ENCODE measurements at places on chromosomes 16 and 17. TPM values are rescaled to one million over a fixed set of nuclear protein-coding genes. Genes with fewer than 3 reads are reported as not detected.

Gene LRRC36
- total RNA-seq, result 0.33 TPM

Gene CD300LB
- total RNA-seq, result not detected

Gene SLX1A
- total RNA-seq, result 30.9 TPM

Gene C16orf74
- 8.7 TPM for total RNA-seq

Gene OXLD1
- total RNA-seq, result 61.1 TPM

Gene TMEM235
- total RNA-seq, result not detected

Gene TPPP3
- total RNA-seq, result not detected

Measured in MG63 (cell line).